ENCODE measurements at places on chromosomes 5 and 9. TPM values are rescaled to one million over a fixed set of nuclear protein-coding genes. Genes with fewer than 3 reads are reported as not detected.

DNA sequence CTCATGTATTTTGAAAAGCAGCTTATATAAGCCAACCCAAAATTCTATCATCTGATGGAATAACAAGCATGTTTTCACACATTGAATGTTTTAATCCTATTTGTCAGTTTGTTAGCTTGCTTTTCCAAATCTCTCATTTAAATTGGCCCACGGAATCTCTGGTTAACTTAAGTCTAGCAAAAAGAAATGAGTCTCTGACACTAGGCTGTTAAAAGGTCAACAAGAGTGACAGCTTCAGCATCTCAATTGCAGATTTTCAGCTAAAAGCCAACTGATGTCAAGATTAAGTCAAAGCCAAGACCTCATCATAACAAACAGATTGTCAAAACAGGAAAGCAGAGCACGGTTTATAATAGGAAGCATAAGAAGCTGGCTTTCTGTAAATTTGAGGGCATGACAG lies 49.4 kb upstream of the CDH9 start:
- no peak for DNase-seq

NR6A1 gene
- polyA plus RNA-seq: not detected

DMRT2 gene
- not detected for polyA plus RNA-seq

GRCh38 chr5:18544421-18544820 lies 910.2 kb downstream of the TAF11L14 start:
- DNase-seq: no peak

DNA sequence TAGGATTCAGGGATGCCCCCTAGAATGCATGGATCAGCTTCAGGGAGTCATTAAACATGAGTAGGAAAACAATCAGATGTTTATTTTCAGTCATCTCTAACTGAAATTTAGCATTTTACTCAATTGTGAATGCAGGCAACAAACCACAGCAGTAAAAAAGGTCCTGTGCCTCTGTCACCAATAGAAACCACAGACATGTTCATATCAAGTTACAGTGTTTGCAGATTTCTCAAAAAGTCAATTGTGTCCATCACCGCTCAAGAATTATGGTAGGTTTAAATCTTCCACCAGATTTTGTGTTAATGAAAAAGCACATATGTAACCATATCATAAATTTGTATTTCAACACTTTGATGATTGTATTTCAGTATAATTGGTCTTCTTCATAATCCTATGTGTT lies 68.4 kb upstream of the SLC1A1 start:
- no peak for DNase-seq

INSL4 gene
- not detected for polyA plus RNA-seq

DNA sequence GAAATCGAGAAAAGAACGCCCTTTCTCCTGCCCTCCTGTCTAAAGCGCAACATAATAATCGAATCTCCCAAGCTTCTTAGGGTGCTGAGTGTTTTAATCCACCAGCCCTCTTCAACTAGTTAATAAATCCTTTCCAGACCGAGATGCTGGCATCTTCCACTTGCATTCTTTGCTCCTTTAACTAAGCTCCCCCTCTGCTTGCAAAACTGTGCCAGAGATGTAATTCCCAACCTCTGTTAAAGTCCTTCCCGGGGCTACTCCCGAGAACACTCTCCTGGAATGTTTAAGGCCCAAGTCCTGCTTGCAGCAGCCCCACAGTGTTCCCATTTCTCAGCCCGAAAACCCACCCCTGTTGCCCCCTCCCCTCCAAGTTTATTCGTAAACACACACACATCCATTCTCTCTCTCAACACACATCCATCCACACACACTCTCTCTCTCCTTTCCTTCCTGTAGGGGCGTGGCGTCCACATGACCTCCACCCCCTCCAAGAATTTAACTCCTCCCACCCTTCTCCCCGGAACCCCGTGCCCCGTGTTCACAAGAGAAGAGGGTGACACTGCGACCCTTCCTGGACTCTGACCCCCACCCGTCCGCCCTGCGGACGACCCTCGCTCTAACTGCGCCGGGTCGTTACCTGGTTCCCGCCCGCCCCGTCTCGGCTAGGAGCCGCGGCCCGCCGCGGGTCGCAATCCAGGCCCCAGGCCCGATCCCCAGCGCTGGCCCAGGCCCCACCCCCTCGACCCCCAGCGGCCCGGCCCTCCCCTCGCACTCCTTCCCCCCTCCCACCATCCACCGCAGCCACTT lies 7.0 kb upstream of the MGAT1 start:
- DNase-seq: peak; percentile 97

Data from CD4-positive, CD25-positive, alpha-beta regulatory T cell (primary cell).